ENCODE measurements at places on chromosomes 2 and 18.

- no peak for DNase-seq
These were observed 1511.2 kb upstream of the ZEB2 start for GRCh38 chr2:146031158-146031557.

- no peak for DNase-seq
These were observed 19.8 kb downstream of the ORC2 start for GRCh38 chr2:200943527-200944105.

DNA sequence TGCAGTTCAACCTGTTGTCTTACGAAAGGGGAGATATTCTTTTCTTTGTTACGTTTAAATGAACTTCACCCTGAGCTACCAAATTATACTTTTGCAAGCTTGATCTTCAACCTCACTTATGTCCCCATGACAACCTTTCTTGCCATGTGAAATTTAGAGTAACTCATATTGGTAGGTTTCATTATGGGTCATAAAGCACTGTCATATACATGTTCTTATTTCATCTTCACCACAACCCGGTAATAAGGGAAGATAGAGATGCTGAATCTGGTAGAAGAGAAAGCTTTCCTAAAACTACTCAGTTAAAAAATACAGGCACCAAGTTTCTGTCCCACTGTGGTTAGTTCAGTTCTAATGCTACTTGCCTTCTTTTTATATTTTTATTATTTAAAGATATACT is 208.5 kb upstream of the NRP2 start:
- DNase-seq, result no peak

GRCh38 chr2:226320076-226320948 is 479.3 kb downstream of the IRS1 start:
- DNase-seq, result no peak

GRCh38 chr18:54742120-54742519 is 86.2 kb upstream of the RAB27B start:
- DNase-seq, result no peak

GRCh38 chr2:105882341-105882740 is 137.6 kb downstream of the NCK2 start:
- DNase-seq, result no peak

- no peak for DNase-seq
These were observed 36.0 kb downstream of the SETBP1 start for GRCh38 chr18:44716697-44717163.

- no peak for DNase-seq
These were observed 69.4 kb upstream of the TTC27 start for GRCh38 chr2:32558492-32558891.

GRCh38 chr2:178006710-178007109 is 65.9 kb downstream of the PDE11A start:
- DNase-seq, result no peak

DNA sequence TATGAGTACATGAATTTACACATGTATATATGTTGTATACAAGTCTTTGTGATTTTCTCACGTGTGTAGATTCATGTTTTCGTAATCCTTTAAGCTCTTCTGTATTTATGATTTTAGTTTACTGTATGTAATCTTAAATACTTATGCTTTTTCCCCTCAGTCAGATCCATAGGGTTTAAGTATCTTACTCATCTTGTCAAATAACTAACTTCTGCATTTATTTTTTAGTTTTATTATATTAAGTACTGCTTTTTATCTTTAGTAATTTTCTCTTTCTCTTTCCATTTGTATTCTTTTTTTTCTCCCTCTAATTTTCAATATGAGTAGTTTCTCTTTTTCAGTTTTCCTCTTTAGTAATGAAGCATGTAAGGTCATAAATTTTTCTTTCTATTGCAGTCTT is 179.4 kb downstream of the LCLAT1 start:
- no peak for DNase-seq

- DNase-seq, result no peak
These were observed 4.3 kb downstream of the AGPS start for GRCh38 chr2:177396703-177397460.

DNA sequence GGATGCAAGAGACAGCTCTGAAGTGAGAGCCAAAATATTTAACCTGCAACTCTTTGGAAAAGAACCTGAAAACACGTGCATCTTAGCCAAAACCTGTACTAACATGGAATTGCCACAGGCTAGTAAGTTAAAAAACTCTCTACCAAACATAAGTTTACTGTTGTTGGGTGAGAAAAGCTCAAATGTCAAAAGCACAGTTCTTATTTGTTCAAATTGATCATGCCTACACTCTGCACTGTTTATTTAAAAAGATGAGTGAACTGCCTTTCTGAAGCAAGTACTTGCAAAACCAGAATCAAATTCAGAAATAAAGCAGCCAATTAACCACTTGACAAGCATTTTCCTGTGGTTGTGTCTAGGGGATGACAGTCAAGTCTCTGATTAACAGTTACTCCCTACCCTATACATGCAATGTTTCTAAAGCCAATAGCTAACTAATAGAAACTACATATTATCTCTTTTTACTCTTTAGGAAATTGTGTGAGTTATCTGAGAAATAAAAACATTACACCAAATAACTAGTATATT is 5.6 kb downstream of the IKZF2 start:
- no peak for DNase-seq

- no peak for DNase-seq
These were observed 86.8 kb upstream of the NEDD4L start for GRCh38 chr18:57957210-57957609.

DNA sequence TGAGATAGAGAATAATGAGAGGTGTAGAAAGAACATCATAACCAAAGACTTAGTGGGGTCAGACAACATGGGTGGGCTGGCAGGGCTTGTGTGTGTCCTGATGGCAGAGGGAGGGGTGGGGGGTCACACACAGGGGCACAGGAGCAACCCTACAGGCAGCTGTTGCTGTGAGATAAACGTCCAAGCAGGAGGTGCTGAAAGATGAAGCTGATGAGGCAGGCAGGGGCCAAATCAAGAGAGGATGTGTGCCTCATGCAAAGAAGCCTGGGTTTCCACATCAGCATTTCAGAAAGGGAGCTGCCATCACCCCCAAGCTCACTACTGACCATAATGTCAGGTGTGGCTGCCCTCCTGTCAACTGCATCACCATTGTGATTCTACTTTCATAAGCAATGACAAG is 16.0 kb upstream of the SKA1 start:
- no peak for DNase-seq

DNA sequence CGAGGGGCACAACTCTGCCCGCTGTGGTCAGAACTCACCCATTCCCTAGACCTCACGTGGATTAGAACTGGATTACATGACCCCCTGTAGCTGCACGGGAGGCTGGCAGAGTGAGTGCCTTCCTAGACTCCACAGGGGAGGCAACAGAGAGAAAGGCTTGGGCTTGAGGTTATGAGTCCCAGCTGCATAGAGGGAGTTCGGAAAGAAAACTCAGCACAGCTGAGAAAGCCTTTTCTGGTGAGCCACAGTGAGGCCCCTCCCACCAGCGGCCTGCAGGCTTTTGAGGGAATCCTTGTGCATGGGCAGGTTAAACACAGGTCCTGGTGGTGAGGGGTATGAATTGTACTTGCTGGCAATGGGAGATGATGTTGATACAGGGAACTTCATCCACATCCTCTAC is 217.3 kb downstream of the FHOD3 start:
- DNase-seq, result no peak

DNA sequence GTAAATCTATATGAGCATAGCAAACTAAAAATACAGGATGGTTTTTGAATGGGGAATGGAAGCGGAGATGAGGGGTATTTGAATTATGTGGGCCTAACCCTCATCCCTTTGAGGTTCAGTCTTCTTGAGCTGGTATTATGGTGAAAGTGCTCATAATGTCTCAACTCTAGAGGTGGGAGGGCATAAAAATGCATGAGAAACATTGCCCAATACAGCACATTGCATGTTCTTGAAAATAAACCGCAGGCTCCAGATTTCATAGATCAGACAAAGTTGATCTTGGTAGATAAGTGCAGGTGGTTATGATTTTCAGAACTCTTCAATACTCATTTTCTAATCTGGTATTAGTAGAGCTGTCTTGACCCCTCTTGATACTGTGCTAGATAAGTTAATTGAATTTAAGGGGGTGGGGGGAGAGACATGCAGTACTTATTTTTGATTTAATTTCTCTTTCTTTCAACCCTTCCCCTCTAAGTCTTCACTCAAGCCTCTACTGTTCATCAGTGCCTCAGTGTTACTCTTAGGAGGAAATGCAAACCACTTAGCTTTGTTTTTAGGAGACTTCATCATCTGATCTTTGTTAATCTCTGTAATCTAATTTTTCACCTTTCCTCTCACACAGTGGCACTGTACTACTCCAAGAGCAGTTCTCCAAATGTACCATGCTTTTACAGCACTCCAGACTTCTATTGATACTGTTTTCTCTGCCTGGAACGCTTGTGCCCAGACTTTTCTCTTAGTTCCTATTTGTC is 22.2 kb downstream of the XRCC5 start:
- DNase-seq, result no peak

GRCh38 chr2:203737360-203737759 is 30.9 kb downstream of the CD28 start:
- DNase-seq, result no peak

- DNase-seq, result no peak
These were observed 118.9 kb upstream of the ARL5A start for GRCh38 chr2:151946899-151947812.

DNA sequence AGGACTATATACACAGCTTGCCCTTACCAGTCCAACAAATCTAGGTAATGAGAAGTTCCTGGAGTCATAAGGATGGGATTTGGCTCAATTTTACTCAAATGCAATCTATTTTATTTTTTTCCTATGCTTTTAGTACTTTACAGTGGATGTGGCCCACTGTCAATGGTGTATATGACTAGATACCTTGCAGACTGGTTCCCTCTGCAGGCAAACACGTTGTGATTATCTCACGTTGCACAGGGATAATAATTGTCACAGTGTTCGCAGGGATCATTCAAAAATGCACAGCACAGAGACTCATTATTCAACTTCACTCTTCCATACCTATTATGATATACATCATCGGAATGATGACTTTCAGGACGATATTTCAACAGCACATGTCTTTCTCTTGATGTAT is 359.7 kb downstream of the MBD2 start:
- DNase-seq, result no peak

- DNase-seq, result no peak
These were observed 162.9 kb downstream of the FHOD3 start for GRCh38 chr18:36460324-36460850.

DNA sequence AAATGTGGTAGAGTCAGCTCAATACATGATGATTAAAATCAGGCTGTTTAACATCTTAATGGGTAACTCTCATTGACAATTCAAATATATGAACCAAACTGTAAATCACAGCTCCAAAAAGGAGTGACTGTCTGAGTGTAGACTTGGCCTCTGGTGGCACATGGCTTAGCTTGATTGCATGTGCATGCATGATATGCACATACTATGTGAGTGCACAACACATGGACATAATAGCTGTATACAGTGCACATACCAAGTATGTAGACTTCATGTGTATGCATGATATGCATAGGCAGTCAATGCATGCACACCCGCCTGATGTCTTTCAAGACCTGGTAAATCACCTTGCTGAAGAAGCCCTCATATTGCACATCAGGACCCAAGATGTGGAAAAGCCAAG is 252.0 kb upstream of the SOX11 start:
- DNase-seq, result no peak

- no peak for DNase-seq
These were observed 12.5 kb upstream of the TXNL4A start for GRCh38 chr18:80000877-80001276.

GRCh38 chr2:165640247-165640929 is 153.7 kb downstream of the GALNT3 start:
- no peak for DNase-seq

- no peak for DNase-seq
These were observed 127.1 kb downstream of the TNS1 start for GRCh38 chr2:217875556-217876252.

GRCh38 chr2:1813371-1813770 is 69.1 kb upstream of the PXDN start:
- DNase-seq, result no peak

- DNase-seq, result no peak
These were observed 36.7 kb downstream of the TRABD2A start for GRCh38 chr2:84844141-84844540.

- DNase-seq, result no peak
These were observed 125.5 kb upstream of the UGP2 start for GRCh38 chr2:63716146-63716545.

GRCh38 chr2:123688231-123688940 is 336.7 kb upstream of the CNTNAP5 start:
- no peak for DNase-seq

- DNase-seq, result no peak
These were observed 20.0 kb downstream of the ST3GAL5 start for GRCh38 chr2:85868822-85869221.

DNA sequence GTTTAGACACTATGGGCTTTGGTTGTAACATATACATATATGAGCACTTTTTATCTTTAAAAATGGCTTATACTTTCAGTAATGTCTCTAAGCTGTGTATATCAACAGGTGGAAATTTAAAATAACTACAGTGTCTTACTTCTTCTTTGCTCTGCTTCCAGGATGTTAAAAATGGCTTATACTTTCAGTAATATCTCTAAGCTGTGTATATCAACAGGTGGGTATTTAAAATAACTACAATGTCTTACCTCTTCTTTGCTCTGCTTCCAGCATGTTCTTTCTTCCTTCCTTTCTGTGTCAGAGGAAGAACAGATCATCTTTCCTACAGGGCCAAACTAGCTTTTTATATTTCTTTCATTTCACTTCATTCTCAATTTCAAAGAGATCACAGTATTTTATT is 689.6 kb downstream of the EPHA4 start:
- DNase-seq, result no peak

DNA sequence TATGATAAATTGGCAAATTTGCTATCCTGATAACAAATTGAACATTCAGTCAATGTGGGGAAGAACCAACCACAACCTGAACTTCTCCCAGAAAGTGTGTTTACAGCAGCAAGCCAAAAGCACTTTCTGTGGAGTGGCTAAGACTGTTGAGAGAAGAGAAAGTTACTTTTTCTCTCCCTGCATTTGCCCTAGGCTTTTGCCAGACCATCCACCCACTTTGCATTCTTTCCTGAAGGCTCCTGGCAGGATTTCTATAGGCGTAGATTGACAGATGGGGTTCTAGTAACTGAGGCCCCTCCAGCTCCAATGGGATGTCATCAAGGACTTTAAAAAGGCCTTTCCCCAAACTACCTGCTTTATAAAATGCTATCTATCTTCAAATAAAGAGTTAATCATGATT is 215.2 kb downstream of the GULP1 start:
- no peak for DNase-seq

GRCh38 chr2:145253492-145253891 is 733.6 kb upstream of the ZEB2 start:
- DNase-seq, result no peak

- DNase-seq, result no peak
These were observed 107.7 kb downstream of the BCL11A start for GRCh38 chr2:60445684-60446179.

GRCh38 chr18:43757273-43757672 is 480.0 kb upstream of the SYT4 start:
- no peak for DNase-seq

DNA sequence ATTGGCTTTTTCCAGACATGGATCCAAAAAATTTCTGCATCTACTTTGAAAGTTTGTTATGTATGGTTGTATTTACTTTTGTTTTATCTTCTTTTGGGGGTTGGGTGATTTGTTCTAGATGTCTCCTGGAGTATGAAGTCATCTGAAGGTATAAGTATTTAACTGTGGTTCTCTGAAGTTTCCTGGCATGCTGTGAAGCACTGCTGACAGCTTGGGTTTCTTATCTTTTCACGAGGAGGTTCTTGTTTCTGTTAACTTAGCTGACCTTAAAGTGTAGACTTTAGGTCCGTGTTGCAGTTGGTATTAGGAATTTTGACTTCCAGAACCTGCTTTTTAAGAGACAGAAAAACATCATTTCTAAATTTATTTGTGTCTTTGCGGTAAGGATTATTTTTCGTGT is 15.9 kb downstream of the GLS start:
- no peak for DNase-seq

Data from activated CD4-positive, alpha-beta T cell treated with anti-CD3 and anti-CD28 coated beads, Interleukin-2, amount 50 U/mL, for 24 hours (primary cell).